ENCODE measurements at places on chromosomes 5 and 9.

GRCh38 chr5:72597456-72597948, 90.3 kb upstream of the ZNF366 start:
- DNase-seq: no peak

- DNase-seq: no peak
These were observed 177.3 kb downstream of the C9orf152 start for GRCh38 chr9:110030632-110031031.

- no peak for DNase-seq
These were observed 53.4 kb upstream of the GLIS3 start for GRCh38 chr9:4353236-4353635.

DNA sequence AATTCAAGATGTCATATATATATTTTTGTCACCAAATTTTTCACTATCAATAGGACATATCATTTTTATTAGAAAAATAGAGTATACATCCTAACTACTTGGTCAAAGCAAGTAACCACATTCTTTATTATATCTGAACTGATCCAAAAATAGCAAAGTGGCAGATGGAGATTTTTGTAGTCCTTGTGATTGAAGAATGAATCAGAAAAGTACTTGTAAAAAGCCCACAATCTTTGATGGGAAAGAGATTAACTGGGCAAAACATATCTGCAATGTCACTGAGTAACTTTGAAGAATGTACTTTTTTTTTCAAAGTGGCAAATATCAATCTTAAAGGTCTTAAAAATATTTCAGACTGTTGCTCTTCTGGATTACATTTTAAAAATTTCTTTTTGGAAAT, 1040.6 kb upstream of the SEMA6A start:
- DNase-seq: no peak

GRCh38 chr5:43017428-43017815, 22.7 kb downstream of the ANXA2R start:
- DNase-seq: no peak

- DNase-seq: no peak
These were observed 225.2 kb downstream of the CDH9 start for GRCh38 chr5:26813235-26813634.

GRCh38 chr5:58497386-58497785, 6.2 kb downstream of the GAPT start:
- no peak for DNase-seq

GRCh38 chr9:19049917-19050636, 850 bp downstream of the RRAGA start:
- no peak for DNase-seq
